ENCODE measurements at places on chromosomes 5 and 9.

DNA sequence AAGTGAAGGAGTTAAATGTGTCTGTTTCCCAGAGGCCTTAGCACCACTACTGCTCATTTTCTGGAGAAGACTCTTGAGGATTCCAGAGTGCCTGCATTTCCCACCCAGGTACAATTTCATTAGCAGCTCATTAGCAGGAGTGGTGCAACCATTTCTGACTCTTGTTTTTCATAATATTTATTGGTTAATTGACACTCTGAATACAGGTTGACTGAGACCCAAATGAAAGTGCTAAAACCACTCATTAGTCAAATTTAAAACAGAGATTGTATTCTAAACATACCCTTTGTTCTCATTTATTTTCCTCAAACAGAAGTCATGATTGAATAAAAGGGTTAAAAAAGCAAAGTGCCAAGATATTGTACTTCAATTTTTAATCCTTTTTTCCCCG is 134.5 kb downstream of the SIL1 start:
- DNase-seq, result no peak

DNA sequence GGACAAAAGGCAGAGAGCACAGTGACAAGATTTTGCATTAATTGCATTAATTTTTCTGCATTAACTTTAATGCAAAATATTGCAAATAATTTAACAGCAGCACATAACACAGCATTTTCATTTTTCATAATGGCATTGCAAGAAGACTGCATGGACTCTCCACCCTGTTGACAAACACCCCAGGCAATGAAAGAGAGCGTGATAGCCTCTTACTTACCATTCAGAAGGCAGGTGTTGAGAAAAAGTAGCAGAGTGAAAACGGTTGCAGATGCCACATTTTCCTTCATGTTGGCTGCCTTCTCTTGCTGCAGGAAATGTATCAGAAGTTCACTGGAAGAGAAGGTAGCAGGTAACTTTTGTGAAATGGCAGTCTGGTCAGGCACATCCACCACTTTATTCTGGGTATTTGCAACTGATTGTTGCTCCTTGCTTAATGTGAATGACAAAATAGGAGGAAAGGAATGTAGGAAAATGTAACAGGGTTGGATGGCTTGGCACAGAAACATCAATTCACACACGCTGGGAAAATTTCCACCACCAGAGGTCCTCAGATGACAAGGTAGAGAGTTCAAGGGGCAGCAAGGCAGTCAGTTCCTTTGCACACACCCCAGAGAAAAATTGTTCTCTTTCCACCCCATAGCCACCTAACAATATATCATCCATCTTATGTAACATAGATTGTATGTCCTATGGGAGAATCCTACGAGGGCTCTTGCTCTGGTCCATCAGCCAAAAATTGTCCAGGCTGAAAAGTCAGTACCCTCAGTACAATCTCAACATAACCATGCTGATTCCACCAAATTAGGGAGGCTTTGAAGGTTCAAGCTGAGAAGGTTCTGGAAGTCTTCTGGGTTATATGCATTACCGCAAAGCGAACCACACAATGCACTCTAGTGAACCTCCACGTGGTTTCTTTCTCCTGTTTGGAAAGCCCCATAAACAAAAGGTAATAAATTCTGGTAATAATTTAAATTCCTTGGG is 41.9 kb upstream of the AGXT2 start:
- DNase-seq, result peak; percentile 43

DNA sequence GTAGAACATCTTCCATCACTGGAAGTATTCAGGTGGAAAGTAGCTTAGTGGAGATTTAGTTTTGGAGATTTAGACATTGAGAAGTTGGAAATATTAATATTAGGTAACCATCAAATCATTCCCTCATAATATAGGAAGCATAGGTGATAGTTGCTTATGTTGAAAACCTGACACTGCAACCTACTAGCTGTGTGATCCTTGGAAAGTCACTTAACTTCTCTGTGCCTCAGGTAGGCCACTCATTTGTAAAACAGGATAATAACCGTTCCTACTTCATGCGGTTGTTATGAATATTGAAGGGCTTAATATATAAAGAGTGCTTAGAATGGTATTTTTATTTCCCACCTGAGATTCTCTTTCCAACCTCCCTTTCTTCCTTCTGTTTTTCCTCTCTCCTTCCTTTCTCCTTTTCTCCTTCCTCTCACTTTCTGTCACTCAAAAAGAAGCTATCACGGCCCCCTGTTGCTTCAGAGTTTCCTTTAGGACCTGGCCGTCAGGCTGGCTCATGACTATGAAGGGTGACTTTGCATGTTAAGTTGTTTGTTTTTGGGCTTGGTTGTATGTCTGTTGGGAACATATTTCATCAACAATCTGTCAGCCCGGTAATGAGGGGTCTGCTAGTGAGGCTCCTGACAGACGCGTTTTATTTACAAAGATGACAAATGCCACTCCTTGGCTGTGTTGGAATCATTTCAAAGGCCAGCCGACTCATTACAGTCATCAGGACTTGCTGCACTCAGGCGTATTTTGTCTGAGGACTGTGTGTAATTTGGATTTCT is 31.0 kb downstream of the DOCK2 start:
- DNase-seq, result no peak

- DNase-seq, result no peak
These were observed 109.5 kb downstream of the C9orf50 start for GRCh38 chr9:129511285-129511900.

DNA sequence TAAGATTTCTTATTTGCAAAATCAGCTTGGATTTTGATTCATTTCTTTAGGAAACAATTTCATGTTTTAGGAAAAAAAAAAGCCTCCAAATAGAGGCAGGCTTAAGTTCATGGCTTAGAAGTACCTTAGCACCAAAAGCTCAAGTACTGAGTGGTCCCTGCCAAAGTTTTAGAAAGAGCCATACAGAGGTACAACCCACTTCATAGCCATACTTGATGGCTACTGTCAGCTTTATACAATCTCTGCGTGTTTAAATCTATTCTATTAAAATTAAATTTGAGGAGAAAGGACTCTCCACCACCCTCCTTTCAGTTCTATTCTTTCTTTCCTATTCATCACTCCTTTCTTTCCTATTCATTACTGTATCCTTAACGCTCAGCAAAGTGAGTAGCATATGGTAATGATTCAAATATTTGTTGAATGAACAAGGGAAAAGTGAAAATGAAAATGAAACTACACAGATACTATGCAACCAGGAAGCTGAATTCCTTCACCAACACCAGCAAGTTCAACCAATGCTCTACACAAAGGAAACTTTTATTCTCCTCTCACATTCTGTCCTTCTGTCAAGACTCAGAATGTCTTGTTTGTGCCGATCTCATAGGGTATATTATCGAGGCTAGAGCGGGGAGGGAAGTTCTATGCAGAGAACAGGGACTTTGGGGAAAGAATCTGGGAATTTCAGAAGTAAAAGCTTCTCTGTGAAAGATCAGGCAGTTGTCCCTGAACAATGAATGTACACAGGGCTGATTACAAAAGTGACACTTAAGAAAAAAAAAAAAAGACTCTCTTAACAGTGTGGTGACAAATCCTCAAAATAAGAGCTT is 138.6 kb upstream of the SPEF2 start:
- DNase-seq, result no peak

DNA sequence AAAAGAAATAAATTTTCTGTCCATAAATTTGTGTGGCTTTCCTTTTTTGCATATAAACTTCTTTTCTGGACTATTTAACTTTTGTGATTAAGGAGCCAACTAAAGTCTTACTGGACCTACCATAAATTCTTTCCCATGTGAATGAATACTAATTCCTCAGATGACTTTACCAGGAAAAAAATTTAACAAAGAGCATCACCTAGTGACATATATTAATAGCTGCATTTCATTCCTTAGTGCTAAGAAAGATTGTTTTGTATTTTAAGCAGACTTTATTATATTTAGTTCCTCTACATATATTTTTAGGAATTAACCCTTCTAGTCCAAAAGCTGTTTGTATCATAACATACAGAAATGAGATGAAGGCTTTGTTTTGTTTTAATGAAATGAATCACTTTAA is 64.4 kb downstream of the C9orf85 start:
- DNase-seq, result no peak

- no peak for DNase-seq
These were observed 159.8 kb upstream of the LHFPL2 start for GRCh38 chr5:78808380-78808779.

DNA sequence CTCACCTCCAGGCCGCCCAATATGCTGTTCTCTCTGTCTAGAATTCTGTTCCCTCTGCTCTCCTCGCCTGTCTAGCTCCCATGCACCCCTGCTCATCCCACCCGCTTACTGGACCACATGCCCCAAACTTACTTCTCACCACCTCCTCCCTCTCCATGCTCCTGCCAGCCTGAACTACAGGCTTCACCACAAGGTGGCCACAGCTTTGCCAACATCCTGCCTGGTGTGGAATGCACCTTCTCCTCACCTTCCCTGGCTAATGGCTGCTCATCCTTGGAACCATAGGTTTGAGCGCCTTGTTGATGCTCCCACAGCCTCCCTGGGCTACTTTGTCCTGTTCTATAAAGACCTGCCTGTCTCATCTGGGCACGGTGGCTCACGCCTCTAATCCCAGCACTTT is 9.6 kb downstream of the LAMC3 start:
- DNase-seq, result no peak

- DNase-seq, result peak; percentile 6
These were observed 16.6 kb upstream of the HEMGN start for GRCh38 chr9:97954550-97954989.

GRCh38 chr5:143315929-143316328 is 87.6 kb downstream of the NR3C1 start:
- no peak for DNase-seq

GRCh38 chr9:119771341-119771740 is 402.1 kb upstream of the BRINP1 start:
- no peak for DNase-seq

- no peak for DNase-seq
These were observed 139.5 kb upstream of the SLC27A6 start for GRCh38 chr5:128825826-128826225.

DNA sequence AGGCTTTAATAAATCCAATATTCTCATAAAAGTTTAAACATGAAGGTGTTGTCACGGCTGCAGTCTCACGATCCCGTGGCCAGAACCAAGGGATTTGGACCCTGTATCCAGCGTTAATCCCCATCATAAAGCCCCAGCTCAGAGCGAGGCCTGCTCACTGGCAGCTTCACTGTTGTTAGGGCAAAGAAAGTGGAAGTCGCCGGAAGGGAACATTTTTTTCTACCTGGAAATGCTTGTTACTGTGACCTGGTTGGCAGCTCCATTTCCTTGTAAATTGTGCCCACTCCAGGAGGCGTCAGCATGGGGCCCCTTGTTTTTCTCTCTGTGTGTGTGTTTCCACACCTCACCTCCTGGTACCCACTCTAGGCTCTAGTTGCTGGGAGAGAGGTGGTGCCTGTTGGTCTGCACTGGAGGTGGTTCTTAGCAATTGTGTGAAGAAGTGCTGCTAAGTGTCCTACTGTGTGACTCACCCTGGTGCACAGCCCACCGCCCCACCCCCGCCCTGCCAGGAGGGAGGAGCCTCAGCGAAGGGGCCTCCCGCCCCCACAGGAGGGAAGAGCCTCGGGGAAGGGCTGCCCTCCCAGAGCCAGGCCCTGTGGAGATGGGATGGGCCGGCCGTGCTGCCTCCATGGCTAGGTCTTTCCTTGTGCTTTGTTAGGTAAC is 105.1 kb downstream of the EHMT1 start:
- peak; percentile 10 for DNase-seq

- no peak for DNase-seq
These were observed 957 bp downstream of the PRELID1 start for GRCh38 chr5:177304392-177305119.

- no peak for DNase-seq
These were observed 37.1 kb downstream of the DBH start for GRCh38 chr9:133673258-133673655.

DNA sequence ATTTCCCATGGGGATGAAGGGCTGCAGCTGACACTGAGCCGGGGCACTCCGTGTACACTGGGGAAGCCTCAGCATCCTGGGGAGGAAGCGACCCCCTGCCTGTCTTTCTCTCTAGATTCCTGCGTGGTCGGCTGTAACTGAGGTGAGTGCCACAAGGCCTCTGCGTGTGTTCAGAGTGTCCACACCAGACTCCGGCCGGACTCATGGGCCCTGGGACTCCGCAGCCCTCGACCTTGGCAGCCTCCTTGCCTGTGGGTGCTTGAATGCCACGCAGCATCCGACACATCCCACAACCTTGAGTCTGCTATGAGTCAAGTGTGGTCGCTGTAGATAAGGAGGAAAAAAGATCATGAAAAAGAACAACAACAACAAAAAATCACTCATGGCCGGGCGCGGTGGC is 23.4 kb downstream of the PAEP start:
- no peak for DNase-seq

DNA sequence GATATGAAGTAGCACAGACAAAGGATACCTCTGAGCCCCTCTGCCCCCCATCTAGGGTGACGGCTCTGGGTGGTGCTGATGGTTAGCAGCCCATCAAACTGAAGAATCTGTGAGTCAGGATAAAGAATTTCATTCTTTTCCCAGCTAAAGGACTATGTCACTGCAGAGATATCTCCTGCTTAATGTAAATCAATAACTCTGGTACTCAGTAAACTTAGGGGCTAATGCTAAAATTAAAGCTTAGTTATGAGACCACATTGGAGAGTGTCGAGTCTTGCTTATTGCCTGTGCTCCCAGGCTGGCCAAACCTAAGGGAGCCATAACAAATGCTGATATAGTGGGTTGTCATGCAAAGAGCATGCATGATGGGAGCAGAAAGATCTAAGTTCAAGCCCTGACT is 25.6 kb upstream of the ACTBL2 start:
- DNase-seq, result no peak

GRCh38 chr5:1544294-1544961 is 20.7 kb upstream of the LPCAT1 start:
- no peak for DNase-seq

DNA sequence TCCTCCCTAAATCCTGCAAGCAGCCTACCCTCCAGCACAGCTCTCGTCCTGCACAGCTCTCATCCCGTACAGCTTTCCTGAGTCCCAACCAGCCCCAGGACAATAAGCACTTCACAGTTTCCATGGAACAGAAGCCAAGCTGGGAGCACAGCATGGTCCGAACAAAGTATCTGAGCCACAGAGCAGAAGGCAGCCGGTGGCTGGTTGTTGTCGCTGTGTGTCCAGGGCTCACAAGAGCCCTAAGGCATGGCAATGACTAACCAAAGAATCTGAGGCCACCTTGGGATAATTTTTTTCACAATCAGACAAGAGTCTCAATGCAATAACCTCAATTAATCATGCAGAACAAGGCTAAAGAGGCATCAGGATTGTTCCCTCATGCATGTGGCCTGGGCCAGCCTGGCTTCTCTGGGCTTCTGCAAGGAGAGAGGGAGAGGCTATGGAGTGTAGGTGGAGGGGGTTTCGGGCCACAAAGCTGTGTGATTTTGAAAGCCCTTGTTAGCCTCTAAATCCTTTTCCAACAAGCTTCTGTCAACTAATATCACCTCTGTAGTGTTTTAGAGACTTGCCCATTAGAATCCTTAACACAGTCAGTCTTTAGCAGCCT is 323.4 kb downstream of the PIK3R1 start:
- no peak for DNase-seq

DNA sequence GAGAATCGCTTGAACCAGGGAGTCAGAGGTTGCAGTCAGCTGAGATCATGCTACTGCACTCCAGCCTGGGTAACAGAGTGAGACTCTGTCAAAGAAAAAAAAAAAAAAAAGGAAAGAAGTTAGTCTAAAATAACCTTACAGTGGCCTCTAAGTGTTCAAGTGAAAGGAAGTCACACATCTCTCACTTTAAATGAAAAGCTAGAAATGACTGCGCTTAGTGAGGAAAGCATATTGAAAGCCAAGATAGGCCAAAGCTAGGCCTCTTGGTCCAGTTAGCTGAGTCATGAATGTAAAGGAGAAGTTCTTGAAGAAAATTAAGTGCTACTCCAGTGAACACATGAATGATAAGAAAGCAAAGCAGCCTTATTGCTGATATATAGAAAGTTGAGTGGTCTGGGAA is 38.1 kb downstream of the ITGA1 start:
- no peak for DNase-seq

GRCh38 chr5:139171779-139172404 is 26.3 kb downstream of the SIL1 start:
- DNase-seq, result no peak

All from stimulated activated CD4-positive, alpha-beta T cell treated with anti-CD3 and anti-CD28 coated beads, Interleukin-15, amount 100 ng/mL, for 48 hours (primary cell).